ENCODE measurements at places on chromosomes 5 and 9. TPM values are rescaled to one million over a fixed set of nuclear protein-coding genes. Genes with fewer than 3 reads are reported as not detected.

The ANKRD20A1 gene
- not detected for total RNA-seq

The CDHR2 gene
- total RNA-seq = not detected

The CCT5 gene
- 336 TPM for total RNA-seq

The SMC5 gene
- 41.1 TPM for total RNA-seq

The SQSTM1 gene
- total RNA-seq = 3,659 TPM

The PBX3 gene
- 19.7 TPM for total RNA-seq

The CCNJL gene
- total RNA-seq = 1.4 TPM

The DMRT3 gene
- total RNA-seq = not detected

The CBY3 gene
- total RNA-seq = not detected

The LECT2 gene
- total RNA-seq = not detected

The GADD45G gene
- total RNA-seq = 0.36 TPM

The FOXD4L3 gene
- total RNA-seq = 0.10 TPM

The GTF3C4 gene
- 19.0 TPM for total RNA-seq

The MEGF10 gene
- 3.0 TPM for total RNA-seq

The ADAMTSL2 gene
- 10.6 TPM for total RNA-seq

The RNF44 gene
- total RNA-seq = 2.9 TPM

The F2RL1 gene
- total RNA-seq = 121 TPM

The NTNG2 gene
- total RNA-seq = 3.8 TPM

The NR6A1 gene
- 0.39 TPM for total RNA-seq

The GRK6 gene
- total RNA-seq = 19.7 TPM

The PCDHGA5 gene
- 2.3 TPM for total RNA-seq

The RAI14 gene
- 128 TPM for total RNA-seq

The FAM221B gene
- total RNA-seq = not detected

The IRGM gene
- 0.13 TPM for total RNA-seq

The SGCD gene
- 2.5 TPM for total RNA-seq
